ENCODE measurements at places on chromosomes 4 and X. TPM values are rescaled to one million over a fixed set of nuclear protein-coding genes. Genes with fewer than 3 reads are reported as not detected.

DNA sequence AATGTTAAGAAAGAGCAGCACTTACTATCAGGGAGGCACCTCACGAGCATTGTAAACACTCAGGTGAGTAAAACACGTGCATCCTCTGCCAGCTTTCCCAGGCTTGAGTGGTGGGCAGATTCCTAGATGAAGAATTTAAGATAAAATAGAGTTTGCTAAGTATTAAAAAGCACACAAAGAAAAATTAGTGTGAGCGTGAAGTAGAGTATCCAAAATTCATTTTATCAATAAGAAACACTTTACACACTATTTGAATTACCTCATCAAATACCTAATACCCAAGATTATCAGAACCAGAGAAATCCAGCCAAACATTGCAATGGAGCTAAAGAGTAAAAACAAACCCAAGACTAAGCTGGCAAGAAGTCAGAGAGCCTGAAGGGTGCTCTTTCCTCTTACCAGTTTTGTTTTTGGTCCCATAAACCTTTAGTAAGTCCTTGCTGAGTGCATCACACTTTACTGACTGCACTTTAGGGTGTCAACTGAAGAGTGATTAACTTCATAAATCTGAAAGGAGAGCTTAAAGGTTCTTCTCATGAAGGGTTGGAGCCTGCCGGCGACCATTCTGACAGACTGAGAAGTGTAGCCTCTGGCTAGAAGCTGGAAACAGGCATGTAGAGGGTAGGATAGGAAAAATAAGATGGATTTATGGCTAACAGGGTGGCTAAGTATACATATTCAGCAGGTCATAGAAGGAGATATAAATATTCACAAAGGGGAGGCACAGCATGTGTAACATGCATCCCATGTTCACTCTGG is 151.1 kb downstream of the SLC7A11 start:
- no peaks in the 10 kb centered on the region for H3K36me3 ChIP-seq
- H3K27me3 ChIP-seq, result no peaks in the 10 kb centered on the region
- no peak overlapping the region for H3K4me3 ChIP-seq
- no peak for DNase-seq
- H3K27ac ChIP-seq, result peak overlapping the region; percentile 20

DNA sequence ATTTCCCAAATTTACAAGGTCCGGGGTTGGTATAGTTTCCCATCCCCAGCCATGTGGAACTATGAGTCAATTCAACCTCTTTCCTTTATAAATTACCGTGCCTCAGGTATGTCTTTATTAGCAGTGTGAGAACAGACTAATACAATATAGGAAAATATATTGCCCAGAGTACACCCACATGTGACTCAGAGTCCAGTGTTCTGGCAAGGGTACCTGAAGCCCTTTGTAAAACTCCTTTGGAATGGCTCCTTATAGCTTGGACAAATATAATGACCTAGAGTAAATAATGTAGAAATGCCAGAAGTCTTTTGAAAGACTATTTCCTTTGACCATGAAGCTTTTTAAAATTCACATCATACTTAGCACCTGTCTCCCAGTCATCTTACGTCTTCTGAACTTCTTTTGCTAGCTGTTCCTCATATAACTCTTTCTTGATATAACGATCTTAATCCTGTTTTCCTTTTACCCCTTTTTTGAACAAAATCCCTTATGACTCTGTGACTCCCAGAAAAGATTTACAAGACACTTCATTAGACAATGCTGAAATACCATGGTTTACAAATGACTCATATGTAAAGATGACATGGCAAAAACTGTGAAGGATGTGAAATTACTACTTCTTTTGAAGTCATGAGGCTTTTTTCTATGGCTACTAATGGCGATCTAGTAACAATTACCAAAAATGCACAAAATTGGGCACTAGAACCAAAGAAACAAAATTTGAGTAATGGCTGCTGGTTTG is 408.9 kb downstream of the NAP1L3 start:
- H3K27ac ChIP-seq, result no peak overlapping the region
- H3K27me3 ChIP-seq, result no peaks in the 10 kb centered on the region
- H3K4me3 ChIP-seq, result no peak overlapping the region
- no peaks in the 10 kb centered on the region for H3K4me1 ChIP-seq
- H3K36me3 ChIP-seq, result no peaks in the 10 kb centered on the region
- no peak for DNase-seq

FAT4 gene
- 6.8 TPM for total RNA-seq

GRCh38 chrX:15948318-15948660 is 93.7 kb upstream of the AP1S2 start:
- no peaks in the 10 kb centered on the region for H3K27me3 ChIP-seq
- no peaks in the 10 kb centered on the region for H3K36me3 ChIP-seq
- no peak overlapping the region for H3K4me3 ChIP-seq
- H3K27ac ChIP-seq, result no peak overlapping the region
- DNase-seq, result no peak
- peaks cover 3% of the 10 kb centered on the region for H3K4me1 ChIP-seq

DNA sequence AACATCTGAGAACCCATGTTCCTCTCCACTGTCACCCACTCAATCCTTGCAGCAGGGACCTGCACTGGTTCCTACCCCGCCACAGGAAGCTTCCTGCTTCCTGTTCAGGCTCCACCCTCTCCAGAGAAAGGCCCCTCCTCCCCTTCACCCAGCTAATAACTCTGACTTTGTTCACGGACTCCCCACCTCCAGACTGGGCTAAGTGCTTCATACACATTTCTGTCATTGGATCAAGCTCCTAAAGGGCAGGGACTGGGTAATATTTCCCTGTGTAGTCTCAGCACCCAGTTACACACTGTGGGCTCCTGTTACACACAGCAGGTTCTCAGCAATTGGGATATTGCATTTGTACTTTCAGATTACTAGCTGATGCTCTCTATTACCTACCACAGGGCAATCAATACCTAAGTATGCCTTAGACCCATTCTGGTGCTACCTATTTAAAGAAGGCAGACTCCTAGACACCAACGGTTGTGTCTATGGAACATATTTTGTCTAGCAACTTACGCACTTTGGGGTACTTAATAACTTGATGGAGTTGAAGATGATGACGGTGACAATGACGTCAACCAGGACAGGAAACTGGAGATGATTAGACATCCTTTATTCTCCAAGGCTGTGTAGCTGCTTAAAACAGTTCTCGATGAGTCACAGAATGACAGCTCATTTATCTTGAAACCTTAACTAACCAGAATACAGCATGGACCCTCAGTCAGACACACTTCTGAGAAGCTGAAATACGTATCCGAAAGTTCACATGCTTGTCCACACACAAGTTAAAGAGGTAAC is 58.1 kb downstream of the MAML3 start:
- H3K27ac ChIP-seq, result peak overlapping the region; percentile 88
- H3K36me3 ChIP-seq, result no peaks in the 10 kb centered on the region
- peaks cover 73% of the 10 kb centered on the region for H3K4me1 ChIP-seq
- H3K27me3 ChIP-seq, result peaks cover 12% of the 10 kb centered on the region

DNA sequence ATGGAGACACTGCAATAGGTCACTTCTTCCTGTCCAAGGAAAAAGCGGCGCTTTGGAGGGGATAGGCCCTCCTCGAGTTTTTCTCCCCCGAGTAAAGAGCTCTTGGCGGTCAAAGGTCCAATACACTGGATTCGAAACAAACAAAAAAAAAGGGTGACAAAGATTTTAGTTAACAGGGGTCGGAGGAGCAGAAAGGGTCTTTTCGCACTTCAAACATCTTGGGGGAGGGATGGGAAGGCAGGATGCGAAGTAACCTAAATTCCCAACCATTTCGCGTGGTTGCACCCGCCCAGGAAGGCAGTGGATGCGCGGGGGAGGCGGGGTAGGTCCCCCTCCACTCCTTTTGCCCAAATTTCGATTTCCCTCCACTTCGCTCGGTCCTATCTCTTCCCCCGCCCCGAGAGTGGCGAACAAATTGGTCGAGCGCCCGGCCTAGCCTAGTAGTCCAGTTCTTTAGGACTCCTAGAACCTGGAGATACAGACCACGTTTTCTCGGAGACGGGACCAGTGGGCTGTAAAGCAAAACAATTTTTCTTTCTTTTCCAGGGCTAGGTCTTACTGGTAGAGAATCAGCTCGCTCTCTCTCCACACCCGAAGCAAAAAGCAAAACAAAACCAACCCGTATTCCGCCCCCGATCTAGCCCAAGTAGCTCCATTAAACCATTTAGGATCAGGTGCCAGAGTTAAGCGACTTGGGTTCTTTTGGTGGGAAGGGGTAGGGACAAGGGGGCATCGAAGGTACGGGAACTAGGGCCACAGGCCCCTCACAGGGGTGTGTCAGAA is 2.0 kb upstream of the STAG2 start:
- DNase-seq, result no peak
- peaks cover 8% of the 10 kb centered on the region for H3K27me3 ChIP-seq
- H3K4me3 ChIP-seq, result peak overlapping the region; percentile 94
- peaks cover 6% of the 10 kb centered on the region for H3K4me1 ChIP-seq

DNA sequence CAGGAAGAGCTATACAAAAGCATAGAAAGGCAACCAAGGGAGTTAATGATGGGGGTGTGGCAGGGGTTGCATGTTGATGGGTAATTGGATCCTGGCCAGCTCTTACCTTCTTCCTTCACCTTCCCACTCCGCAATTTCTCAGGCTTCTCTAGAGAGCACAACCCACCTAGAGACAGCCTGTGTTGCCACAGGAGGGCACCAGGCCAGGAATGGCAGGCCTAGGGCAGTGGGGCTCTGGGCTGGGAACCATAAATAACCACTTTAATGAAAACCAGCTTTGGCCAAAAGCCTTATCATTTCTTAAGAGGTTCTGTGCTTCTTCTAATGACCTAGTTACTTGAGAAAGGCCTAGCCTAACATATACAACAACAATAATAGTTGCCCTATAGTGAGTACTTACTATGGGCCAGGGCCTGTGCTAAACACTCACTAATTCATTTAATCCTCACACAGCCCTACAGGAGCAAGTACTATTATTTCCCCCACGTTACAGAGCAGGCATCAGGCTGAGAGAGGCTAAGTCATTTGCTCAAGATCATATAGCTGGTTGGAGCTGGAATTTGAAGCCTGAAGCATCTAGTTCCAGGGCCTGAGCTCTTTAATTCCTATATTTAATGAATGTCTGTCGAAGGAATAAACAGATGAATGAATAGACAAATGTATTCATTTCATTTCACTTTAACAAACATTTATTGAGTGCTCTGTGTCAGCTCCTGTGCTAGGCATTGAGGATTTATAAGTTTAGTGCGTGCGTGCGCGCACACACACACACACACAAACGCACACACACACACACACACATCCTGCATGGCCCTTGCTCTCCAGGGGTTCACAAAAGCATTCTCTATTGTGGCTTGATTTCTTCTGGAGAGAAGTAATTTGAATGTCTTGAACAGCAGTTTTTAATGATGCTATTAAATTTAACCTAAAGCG is 66.8 kb downstream of the RTL9 start:
- no peak for DNase-seq
- H3K4me1 ChIP-seq, result no peaks in the 10 kb centered on the region
- no peak overlapping the region for H3K27ac ChIP-seq
- H3K27me3 ChIP-seq, result peaks cover 2% of the 10 kb centered on the region
- no peaks in the 10 kb centered on the region for H3K36me3 ChIP-seq

DNA sequence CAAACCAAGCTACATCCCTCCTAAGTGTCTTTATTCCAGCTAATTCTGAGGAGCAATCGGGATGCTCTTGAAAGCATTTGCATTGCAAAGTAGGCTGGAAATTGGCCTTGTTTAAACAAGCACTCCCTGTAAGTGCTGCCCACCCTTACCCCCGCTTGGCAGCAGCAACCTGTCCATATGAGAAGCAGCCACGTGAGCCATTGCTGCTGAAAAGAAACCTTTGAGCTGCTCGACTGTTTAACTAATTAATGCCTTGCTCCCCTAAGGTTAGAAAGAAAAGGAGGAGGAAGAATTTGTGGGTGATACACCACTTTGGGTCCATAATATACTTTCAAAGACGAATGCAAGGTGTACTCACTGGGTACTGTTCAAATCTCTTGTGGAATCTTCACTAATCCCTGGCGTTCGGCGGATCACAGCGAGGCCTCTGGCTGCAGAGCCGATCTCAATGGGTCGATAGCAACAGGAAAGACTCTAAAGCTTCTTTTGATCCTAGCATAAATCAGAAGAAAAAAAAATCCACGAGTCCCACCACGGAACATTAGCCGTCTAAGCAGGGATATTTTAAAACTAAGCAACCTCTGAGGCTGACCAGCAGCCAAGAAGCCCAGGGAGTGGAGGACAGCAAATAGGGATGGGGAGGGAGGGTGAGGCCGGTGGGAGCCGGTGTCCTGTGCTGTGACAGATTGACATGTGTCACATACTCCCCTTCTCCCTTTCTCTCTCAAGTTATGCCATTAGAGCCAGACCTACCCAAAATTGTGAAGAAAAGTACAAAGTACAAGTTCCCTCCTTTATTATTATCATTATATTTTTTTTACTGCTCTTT is 37.2 kb upstream of the MGST2 start:
- no peak for DNase-seq
- peaks cover 6% of the 10 kb centered on the region for H3K4me1 ChIP-seq
- H3K4me3 ChIP-seq, result peak overlapping the region; percentile 22

DNA sequence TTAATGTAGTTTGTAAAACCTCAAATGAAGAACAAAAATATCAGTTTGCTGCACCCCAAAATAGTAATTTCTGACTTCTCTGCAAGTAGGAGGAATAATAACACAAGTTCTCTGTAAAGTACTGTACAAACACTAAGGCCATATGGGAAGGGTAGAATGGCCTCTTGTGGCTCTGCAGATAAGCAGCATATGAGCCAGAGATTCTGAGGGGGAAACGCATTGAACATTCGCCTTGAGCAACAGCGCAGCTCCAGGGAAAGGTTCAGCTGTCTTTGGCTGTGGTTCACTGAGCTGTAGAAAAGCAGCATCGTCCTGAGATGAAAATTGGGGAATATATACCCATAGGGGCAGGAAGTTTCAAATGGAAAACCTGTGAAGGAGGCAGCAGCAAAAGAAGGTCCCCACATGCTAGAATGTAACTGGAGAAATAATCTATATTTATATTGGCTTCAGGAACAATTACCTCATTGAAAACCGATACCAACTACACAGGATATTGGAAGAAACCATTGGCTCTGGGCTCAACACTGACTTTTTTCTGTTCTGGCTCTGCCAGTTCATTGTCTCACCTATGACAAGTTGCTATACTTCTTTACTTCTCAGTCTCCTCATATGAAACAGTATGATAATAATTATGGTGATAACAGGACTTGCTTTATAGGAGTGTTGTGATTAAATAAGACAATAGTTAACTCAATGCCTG is 357.6 kb upstream of the CPEB2 start:
- H3K27me3 ChIP-seq, result peaks cover 3% of the 10 kb centered on the region
- no peak overlapping the region for H3K27ac ChIP-seq
- no peaks in the 10 kb centered on the region for H3K36me3 ChIP-seq
- no peaks in the 10 kb centered on the region for H3K4me1 ChIP-seq
- H3K4me3 ChIP-seq, result no peak overlapping the region

GRCh38 chrX:107630031-107630689 is 1.9 kb downstream of the PRPS1 start:
- no peak for DNase-seq
- no peak overlapping the region for H3K27ac ChIP-seq
- peaks cover 1% of the 10 kb centered on the region for H3K27me3 ChIP-seq
- no peaks in the 10 kb centered on the region for H3K36me3 ChIP-seq
- H3K4me1 ChIP-seq, result peaks cover 7% of the 10 kb centered on the region

DNA sequence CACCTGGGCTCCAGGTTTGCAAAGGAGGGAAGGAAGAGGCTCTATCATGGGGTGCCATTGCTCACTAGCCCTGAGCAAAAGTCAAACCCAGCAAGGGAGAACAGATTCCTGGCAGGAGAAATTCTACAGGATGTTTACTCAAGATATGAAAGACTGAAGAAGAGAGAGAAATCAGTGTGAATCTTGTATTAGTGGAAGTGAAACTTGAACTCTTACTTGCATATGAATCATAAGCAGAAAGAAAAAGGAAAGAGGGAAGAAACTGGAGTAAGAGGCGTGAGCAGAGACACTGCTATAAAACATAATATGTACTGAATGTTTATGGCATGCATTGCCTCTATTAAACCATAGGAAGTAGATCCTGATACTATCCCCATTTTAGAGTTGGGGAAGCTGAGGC is 60.9 kb downstream of the C4orf46 start:
- no peak overlapping the region for H3K4me3 ChIP-seq
- no peaks in the 10 kb centered on the region for H3K4me1 ChIP-seq
- H3K27ac ChIP-seq, result no peak overlapping the region
- DNase-seq, result no peak
- no peaks in the 10 kb centered on the region for H3K27me3 ChIP-seq
